ENCODE measurements at places on chromosomes 6 and 20. TPM values are rescaled to one million over a fixed set of nuclear protein-coding genes. Genes with fewer than 3 reads are reported as not detected.
A peak's percentile ranks its signal among the peaks of the same experiment; 100 is the strongest.

GRCh38 chr6:28489366-28490204 is 26.0 kb downstream of the GPX6 start:
- DNase-seq = peak; percentile 92

GRCh38 chr20:14855171-14855570 is 517.8 kb upstream of the FLRT3 start:
- no peak for DNase-seq

GRCh38 chr6:32895006-32895345 is 41.0 kb downstream of the PSMB9 start:
- no peak for DNase-seq

DNA sequence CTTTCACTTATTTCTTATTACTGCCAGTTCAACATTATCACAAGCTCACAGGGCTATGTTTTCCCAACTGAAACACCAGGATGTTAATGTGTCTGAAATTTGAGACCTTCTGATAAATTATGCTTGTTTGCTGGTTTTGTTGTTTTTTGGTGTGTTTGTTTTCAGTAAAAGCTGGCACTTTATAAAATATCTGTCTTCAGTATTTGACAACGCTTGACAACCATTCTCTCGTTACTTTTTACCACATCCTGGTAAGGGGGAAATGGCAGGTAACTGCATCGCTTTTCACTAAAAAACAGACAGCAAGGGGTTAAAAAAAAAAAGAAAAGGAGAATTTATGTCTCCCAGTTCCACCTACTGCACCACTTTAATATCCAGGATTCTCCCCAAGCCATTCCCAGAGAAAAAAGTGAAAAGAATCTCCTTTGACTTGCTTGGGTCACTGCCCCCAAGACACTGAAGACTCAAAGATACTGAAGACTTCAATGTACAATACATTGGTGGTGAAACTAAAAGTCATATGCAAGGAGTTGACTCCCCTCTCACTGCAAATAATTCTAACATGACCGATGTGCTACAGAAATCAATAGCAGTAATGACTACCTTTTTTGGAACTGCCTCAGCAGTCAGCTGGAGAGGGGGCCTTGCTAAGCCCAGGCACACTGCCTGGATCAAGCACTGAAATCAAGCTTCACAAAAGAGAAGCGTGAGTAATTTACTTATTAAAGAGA is 88.9 kb downstream of the HIVEP2 start:
- no peak for DNase-seq

GRCh38 chr6:96611342-96611991 is 48.5 kb downstream of the FHL5 start:
- no peak for DNase-seq

GRCh38 chr20:33309631-33310030 is 26.6 kb downstream of the BPIFB1 start:
- DNase-seq = no peak

- DNase-seq = no peak
Measured at GRCh38 chr6:7207720-7208119, 100.0 kb downstream of the RREB1 start.

The HLA-DQB1 gene
- total RNA-seq = 39.2 TPM

GRCh38 chr20:61046721-61047351 is 205.2 kb upstream of the CDH4 start:
- DNase-seq = no peak

DNA sequence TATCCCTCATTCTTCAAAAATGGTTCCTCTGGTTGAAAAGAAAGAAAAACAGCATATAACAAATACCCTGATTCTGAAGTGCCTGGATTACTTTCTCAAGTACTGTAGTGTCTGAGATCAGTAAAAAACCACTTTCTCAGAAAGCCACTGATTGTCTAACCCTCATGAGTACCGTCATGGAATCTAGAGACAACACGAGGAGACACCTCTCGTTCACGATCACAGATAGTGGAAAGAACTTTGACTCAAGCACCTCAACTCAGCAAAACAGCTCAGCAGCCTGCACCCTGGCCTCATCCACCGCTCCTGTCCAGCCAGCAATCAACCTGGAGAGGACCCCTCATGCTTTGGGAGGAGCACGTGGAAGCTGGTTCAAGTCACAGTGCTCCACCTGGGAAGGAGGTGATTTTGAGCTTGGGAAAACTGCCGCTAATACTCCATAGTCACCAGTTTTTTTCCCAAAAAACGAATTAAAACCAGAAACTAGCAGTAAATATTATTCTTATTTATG is 1.0 kb downstream of the SCML4 start:
- no peak for DNase-seq

DNA sequence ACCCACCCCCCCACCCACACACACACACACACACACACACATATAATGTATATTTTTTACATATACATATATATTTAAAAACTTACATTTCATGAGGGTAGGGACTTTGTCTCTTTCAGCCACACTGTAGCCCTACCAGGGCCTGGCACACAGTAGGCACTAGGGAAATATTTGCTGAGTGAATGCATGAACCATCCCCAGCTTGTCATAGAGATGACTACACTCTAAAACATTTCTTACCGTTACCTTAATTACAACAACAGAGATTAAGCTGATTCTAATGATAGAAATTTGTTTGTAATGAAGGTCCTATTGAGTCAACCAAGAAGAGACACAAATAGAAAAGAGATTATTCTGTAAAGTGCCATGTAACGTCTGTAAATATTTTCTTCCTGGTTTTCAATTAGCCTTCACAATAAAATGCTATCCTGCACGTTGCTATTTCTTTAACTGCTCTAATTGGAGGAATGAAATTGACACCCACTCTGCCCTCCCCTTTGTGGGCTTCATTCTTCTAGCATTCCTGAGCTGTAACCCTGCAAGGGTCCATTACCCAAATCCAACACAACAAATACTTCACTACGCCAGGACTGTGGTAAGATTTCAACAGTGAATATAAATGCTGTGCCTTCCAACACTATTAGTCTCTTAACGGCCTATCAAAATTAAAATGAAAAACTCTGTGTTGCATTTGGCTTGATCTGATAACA is 30.8 kb downstream of the SIM1 start:
- no peak for DNase-seq

DNA sequence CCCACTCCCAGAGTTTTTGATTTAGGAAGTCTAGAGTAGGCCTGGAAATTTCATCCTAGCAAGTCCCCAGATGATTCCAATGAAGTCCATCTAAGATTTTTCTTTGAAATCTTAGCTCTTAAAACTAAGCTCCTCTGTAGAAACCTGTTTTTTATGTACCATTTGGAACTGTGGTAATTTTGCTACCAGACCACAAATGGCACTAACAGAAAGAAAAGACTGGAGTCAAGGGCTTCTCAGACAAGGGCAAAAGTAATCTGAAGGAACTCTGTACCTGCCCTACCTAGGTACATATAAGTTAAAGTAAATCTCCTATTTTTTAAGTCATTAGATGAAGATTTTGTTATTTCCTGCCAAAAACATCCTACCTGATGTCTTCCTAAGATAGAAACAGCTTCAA is 155.0 kb upstream of the HTR1E start:
- DNase-seq = no peak

The HS3ST5 gene
- total RNA-seq = 14.4 TPM

GRCh38 chr20:37777988-37778659 is 84.3 kb downstream of the CTNNBL1 start:
- DNase-seq = no peak

The DEFB125 gene
- not detected for total RNA-seq

The CEP85L gene
- total RNA-seq = 3.8 TPM

- DNase-seq = peak; percentile 69
Measured at GRCh38 chr6:137313928-137314855, 95.0 kb upstream of the IFNGR1 start.

The LRRC73 gene
- 0.26 TPM for total RNA-seq

DNA sequence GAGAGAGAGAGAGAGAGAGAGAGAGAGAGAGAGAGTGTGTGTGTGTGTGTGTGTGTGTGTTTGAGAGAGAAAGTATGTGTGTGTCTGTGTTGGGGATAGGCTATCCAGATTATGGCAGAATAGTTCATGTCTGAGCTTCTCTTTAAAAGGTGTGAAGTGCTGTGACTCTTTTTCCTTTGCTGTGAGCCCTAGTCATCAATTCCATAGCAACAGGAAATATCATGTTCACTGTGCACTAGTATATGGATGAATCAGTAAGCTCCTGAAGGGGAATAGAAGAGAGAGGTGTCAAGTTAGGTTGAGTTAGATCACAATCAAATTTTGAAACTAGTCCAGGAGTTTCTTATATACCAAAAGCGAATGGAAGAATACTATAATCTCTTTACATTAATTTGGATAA is 318.7 kb downstream of the RFPL4B start:
- no peak for DNase-seq

GRCh38 chr6:113433335-113433991 is 423.7 kb upstream of the MARCKS start:
- no peak for DNase-seq

The C2 gene
- total RNA-seq = 0.86 TPM

- no peak for DNase-seq
Measured at GRCh38 chr20:63705232-63706026, 2.3 kb downstream of the ARFRP1 start.

GRCh38 chr6:150410906-150411305 is 42.1 kb downstream of the IYD start:
- no peak for DNase-seq

The GTSF1L gene
- total RNA-seq = not detected

DNA sequence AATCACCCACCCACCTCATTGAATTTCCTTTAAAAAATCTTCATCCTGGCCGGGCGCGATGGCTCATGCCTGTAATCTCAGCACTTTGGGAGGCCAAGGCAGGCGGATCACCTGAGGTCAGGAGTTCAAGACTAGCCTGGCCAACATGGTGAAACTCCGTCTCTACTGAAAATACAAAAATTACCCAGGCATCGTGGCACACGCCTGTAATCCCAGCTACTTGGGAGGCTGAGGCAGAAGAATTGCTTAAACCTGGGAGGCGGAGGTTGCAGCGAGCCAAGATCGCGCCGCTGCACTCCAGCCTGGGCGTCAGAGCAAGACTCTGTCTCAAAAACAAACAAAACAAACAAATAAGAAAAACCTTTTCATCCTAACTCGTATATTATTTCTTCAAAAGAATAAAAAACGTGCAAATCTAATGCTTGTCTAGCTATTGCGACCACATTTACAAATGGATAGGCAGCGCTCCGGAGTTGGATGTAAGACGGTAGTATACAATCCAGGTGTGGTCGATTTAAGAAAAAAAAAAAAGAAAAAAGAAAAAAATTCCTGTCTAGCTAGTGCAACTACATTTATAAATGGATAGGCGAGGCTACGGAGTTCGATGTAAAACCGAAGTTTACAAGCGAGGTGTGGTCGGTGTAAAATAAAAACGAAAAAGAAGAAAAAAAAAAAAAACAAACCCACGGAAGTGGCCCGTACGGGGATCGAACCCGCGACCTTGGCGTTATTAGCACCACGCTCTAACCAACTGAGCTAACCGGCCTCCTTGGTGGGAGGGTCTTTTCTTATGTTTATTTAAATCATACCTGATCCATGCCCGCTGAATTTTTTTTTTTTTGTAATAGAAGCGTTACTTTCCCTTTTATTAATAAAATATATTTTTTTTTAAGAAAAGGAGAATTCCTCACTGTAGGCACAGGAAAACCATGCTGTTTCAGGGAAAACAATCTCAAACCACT is 70.7 kb upstream of the PRSS16 start:
- no peak for DNase-seq

- no peak for DNase-seq
Measured at GRCh38 chr20:1808101-1808500, 87.1 kb upstream of the SIRPA start.

The PTCRA gene
- total RNA-seq = not detected

GRCh38 chr6:25458485-25458884 is 179.3 kb downstream of the CARMIL1 start:
- DNase-seq = no peak

DNA sequence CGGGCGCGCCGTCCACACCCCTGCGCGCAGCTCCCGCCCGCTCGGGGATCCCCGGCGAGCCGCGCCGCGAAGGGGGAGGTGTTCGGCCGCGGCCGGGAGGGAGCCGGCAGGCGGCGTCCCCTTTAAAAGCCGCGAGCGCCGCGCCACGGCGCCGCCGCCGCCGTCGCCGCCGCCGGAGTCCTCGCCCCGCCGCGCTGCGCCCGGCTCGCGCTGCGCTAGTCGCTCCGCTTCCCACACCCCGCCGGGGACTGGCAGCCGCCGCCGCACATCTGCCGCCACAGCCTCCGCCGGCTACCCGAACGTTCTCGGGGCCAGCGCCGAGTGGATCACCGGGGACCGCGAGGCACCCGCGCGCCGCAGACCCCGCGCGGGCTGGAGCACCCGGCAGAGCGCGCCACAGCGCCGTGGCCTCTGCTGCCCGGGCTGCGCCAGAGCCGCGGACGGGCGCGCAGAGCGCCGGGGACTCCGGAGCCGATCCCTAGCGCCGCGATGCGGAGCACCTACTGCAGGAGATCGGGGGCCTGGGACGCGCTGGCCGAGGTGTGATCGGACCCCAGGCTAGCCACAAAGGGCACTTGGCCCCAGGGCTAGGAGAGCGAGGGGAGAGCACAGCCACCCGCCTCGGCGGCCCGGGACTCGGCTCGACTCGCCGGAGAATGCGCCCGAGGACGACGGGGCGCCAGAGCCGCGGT is at the start of gene BMP2:
BMP2 (plus strand) TSS at position 151 of the 692 bp plus-strand sequence. CDS start 2,441 bp downstream, outside the sequence.
- DNase-seq = peak; percentile 44

The NTSR1 gene
- total RNA-seq = 0.11 TPM

DNA sequence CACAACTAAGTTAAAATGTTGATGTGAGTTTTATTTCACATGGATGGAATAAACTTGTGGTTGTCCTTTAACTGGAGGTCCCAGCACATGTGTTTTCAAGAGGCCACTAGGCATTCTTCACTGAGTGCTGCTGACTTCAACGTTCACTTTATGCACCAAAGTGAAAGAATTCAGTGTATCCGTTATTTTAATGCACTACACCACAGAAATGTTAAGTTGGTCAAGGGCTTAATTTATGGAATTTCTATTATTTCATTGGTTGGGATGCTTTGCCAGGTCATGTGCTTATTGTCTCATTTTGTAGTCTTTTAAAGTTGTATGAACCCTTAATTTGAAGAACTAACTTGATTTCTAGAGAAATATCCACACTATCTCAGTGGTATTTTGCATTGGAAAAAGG is 106.4 kb downstream of the PPP1R14C start:
- no peak for DNase-seq

The C20orf204 gene
- 1.3 TPM for total RNA-seq

The PRDM13 gene
- 0.15 TPM for total RNA-seq

- DNase-seq = no peak
Measured at GRCh38 chr20:21234806-21235483, 68.2 kb upstream of the XRN2 start.

The SOX4 gene
- 108 TPM for total RNA-seq

DNA sequence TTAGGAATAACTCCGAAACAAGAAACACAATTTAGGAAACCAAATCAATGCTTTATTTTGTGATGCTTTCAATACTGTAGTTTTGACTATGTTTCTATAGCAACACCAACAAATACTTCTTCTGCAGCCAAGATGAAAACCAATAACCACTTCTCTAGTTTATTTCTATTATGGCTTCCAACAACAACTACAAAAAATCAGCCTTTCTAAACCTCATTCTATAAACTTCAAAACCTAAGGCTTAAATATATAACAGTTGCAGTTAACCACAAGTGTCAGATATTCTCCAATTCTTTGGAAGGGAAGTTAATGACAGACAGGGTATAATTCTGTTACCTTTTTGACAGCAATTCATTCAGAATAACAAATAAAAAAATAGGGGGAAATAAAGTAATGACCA is 80.9 kb downstream of the EPB41L2 start:
- DNase-seq = no peak
